ENCODE measurements at places on chromosomes 2 and 18. TPM values are rescaled to one million over a fixed set of nuclear protein-coding genes. Genes with fewer than 3 reads are reported as not detected.

MAP2 gene
- total RNA-seq = 3.7 TPM

CHST10 gene
- total RNA-seq = 24.4 TPM

CEP76 gene
- 16.9 TPM for total RNA-seq

PJVK gene
- total RNA-seq = 4.4 TPM

CHMP3 gene
- 21.3 TPM for total RNA-seq
